ENCODE measurements at places on chromosomes 3 and 15.

DNA sequence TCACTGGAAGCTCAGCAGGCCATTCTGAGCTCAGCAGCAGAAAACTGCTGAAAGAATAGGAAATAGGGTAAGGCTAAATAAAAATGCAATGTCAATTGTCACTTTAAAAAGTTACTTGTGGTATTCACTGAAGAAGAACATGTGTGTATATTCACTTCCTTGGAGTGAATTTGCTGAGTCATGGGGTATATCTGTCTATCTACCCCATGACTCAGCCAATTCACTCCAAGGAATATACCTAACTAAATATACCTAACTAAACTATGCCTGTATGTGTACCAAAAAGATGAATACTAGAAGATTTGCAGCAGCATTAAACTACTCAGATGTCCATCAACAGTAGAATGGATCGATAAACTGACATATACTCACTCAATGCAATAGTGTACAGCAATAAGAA lies 69.5 kb upstream of the KCNAB1 start:
- peaks cover 11% of the 10 kb centered on the region for H3K27me3 ChIP-seq
- H3K27ac ChIP-seq: no peak overlapping the region
- no peak for DNase-seq

GRCh38 chr3:113005611-113006010 lies 14.8 kb downstream of the GTPBP8 start:
- H3K27me3 ChIP-seq: no peaks in the 10 kb centered on the region
- H3K27ac ChIP-seq: peak overlapping the region; percentile 15
- no peak overlapping the region for H3K4me3 ChIP-seq

- no peak overlapping the region for H3K27ac ChIP-seq
- H3K4me1 ChIP-seq: peaks cover 27% of the 10 kb centered on the region
- DNase-seq: no peak
- peaks cover 45% of the 10 kb centered on the region for H3K27me3 ChIP-seq
- H3K36me3 ChIP-seq: no peaks in the 10 kb centered on the region
Measured at GRCh38 chr15:47186075-47186474, 531.2 kb upstream of the SEMA6D start.

GRCh38 chr3:117238806-117239205 lies 529.2 kb downstream of the TUSC7 start:
- no peak overlapping the region for H3K4me3 ChIP-seq
- no peak for DNase-seq
- H3K27ac ChIP-seq: no peak overlapping the region
- no peaks in the 10 kb centered on the region for H3K36me3 ChIP-seq
- peaks cover 2% of the 10 kb centered on the region for H3K27me3 ChIP-seq

DNA sequence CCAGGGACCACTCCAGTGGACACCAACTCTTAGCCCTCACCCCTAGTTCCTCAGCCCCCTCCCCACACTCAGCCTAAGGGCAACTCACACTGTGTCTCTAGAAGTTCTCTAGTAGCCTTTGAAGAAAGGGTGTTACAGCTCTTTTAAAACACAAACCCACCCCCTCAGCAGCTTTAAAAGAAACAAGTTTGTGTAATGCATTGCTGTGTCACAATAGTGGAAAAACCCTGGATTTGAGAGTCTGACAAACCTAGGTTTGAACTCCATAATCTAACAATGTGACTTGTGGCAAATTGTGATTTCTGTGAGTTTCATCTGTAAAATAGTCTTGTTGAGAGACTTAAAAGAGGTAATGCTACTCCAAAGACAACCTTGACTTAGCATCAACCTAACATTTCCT lies 54.0 kb downstream of the PLCH1 start:
- H3K27ac ChIP-seq: no peak overlapping the region
- no peak for DNase-seq
- H3K4me1 ChIP-seq: no peaks in the 10 kb centered on the region
- H3K4me3 ChIP-seq: no peak overlapping the region

DNA sequence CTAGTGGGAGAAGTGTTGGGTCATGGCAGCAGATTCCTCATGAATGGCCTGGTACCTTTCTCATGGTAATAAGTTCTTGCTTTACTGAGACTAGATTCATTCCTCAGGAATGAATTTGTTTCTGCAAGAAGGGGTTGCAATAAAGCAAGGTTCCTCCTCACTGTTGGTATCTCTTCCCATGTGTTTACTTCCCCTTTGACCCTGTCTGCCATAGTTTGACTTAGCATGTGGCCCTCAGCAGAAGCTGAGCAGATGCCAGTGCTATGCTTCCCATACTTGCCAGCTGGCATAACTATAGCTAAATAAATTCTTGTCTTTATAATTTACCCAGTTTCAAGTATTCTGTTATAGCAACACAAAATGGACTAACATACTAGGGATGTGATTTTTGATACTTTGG lies 163.6 kb upstream of the COL8A1 start:
- no peaks in the 10 kb centered on the region for H3K36me3 ChIP-seq
- H3K27me3 ChIP-seq: no peaks in the 10 kb centered on the region
- H3K4me1 ChIP-seq: no peaks in the 10 kb centered on the region
- DNase-seq: no peak
- H3K27ac ChIP-seq: no peak overlapping the region

DNA sequence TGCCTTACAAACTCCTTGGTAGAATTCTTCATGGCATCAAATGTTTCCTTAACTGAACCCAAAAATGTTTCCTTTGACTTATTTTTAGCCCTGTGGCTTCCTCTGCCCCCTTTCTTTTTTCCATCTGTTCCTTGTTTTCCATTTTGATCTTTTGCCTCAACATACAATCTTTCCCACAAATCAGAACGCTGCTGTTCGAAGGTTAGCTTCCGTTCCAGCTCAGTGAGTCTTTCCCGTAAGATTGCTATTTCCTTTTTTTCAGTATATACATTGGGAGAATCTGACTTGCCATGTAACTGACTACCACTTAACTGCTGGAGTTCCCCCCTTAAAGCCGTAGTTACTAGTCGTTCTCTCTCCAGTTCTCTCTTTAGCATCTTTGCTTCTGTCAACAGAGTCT lies 41.2 kb downstream of the PIGB start:
- peaks cover 4% of the 10 kb centered on the region for H3K4me1 ChIP-seq
- peak overlapping the region; percentile 18 for H3K27ac ChIP-seq
- peaks cover 13% of the 10 kb centered on the region for H3K36me3 ChIP-seq
- H3K4me3 ChIP-seq: no peak overlapping the region

GRCh38 chr15:93360976-93361375 lies 272.0 kb upstream of the RGMA start:
- DNase-seq: no peak
- H3K4me3 ChIP-seq: no peak overlapping the region
- H3K27ac ChIP-seq: no peak overlapping the region
- H3K4me1 ChIP-seq: peaks cover 17% of the 10 kb centered on the region
- peaks cover 41% of the 10 kb centered on the region for H3K27me3 ChIP-seq

DNA sequence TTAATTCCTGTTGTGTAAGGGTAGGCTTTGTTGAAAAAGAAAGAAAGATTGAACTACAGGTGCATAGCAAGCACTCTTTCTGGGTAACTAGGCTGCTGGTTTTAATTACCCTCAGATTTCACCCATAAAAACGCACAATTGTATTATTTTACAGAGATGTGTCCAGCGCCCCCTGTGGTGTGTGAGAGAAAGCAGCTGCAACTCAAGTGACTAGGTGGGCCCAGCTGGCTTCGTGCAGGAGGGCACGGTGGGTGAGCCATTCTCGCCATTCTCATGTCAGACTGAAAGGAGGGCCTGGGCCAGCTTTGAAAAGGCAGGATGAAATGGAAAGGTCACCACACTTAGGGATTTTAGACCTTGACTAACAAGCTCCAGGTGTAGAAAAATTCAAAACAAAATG lies 122.6 kb downstream of the LRIG1 start:
- no peaks in the 10 kb centered on the region for H3K27me3 ChIP-seq
- no peak overlapping the region for H3K27ac ChIP-seq
- no peak overlapping the region for H3K4me3 ChIP-seq
- H3K4me1 ChIP-seq: peaks cover 3% of the 10 kb centered on the region
- DNase-seq: no peak
- H3K36me3 ChIP-seq: peaks cover 36% of the 10 kb centered on the region

- no peaks in the 10 kb centered on the region for H3K36me3 ChIP-seq
- H3K4me1 ChIP-seq: no peaks in the 10 kb centered on the region
- no peak overlapping the region for H3K4me3 ChIP-seq
- no peak for DNase-seq
- no peaks in the 10 kb centered on the region for H3K27me3 ChIP-seq
Measured at GRCh38 chr3:3615533-3615932, 183.7 kb upstream of the LRRN1 start.

GRCh38 chr15:78130466-78131294 lies 565 bp downstream of the CIB2 start:
- H3K4me3 ChIP-seq: peak overlapping the region; percentile 79
- H3K27me3 ChIP-seq: no peaks in the 10 kb centered on the region
- no peak for DNase-seq
- H3K27ac ChIP-seq: peak overlapping the region; percentile 89
- H3K4me1 ChIP-seq: peaks cover 15% of the 10 kb centered on the region

GRCh38 chr3:184846496-184846895 lies 34.5 kb downstream of the VPS8 start:
- no peak overlapping the region for H3K27ac ChIP-seq
- peaks cover 11% of the 10 kb centered on the region for H3K4me1 ChIP-seq
- no peak for DNase-seq
- H3K4me3 ChIP-seq: no peak overlapping the region
- H3K36me3 ChIP-seq: peaks cover 14% of the 10 kb centered on the region

DNA sequence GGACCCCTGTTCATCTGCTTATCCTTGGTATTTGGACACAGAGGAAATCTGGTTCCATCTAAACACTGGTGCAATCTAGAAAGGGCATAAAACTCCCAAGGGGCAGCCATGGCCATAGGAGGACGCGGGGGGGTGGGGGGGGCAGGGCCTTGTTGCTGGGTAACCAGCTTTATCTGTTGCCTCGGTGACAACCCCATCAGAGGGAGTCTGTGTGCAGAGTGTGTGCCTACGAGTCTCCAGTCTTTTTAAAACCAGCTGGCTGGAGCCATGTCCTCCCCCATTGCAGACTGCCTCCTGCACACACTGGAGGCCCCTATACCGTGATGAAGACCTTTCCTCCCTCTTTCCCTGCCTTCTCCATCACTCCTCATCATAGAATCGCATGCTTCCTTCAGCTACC lies 26.4 kb upstream of the CORO2B start:
- H3K4me1 ChIP-seq: no peaks in the 10 kb centered on the region
- DNase-seq: no peak
- H3K27ac ChIP-seq: no peak overlapping the region
- H3K36me3 ChIP-seq: no peaks in the 10 kb centered on the region

- H3K4me3 ChIP-seq: no peak overlapping the region
- H3K4me1 ChIP-seq: peaks cover 10% of the 10 kb centered on the region
- no peak for DNase-seq
- H3K27me3 ChIP-seq: no peaks in the 10 kb centered on the region
Measured at GRCh38 chr15:43376017-43376705, 5.3 kb downstream of the TUBGCP4 start.

GRCh38 chr15:45425135-45425534 lies 46.8 kb upstream of the GATM start:
- no peak overlapping the region for H3K27ac ChIP-seq
- no peaks in the 10 kb centered on the region for H3K4me1 ChIP-seq
- no peak overlapping the region for H3K4me3 ChIP-seq
- H3K27me3 ChIP-seq: peaks cover 16% of the 10 kb centered on the region
- H3K36me3 ChIP-seq: peaks cover 10% of the 10 kb centered on the region

DNA sequence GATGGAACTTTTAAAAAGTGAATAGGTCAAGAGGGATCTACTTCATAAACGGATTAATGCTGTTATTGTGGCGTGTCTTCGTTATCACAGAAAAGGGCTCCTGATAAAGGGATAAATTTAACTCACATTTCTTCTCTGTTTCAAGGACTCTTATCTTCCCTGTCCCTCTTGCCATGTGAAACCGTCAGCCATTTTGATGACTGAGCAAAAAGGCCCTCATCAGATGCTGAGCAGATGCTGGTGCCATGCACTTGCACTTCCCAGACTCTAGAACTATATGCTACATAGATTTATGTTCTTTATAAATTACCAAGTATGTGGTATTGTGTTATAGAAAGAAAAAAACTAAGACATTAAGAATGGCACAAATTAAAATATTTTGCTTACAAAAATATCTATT lies 1011.8 kb upstream of the GBE1 start:
- no peak overlapping the region for H3K27ac ChIP-seq
- H3K36me3 ChIP-seq: no peaks in the 10 kb centered on the region
- no peak overlapping the region for H3K4me3 ChIP-seq

DNA sequence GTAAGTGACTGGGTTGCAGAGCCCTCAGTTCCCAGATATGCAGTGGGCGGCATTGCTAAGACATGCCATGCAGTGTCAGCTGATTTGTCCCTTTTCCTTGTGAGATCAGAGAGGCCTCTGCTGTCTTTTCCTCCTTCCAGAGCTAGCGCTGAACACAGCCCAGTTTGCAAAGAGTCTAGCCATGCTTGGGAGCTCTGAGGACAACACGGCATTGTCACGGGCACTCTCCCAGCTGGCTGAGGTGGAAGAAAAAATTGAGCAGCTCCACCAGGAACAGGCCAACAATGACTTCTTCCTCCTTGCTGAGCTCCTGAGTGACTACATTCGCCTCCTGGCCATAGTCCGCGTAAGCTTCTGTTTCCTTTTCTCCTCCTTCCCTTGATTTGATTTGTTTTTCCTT lies 20.0 kb upstream of the SNX22 start:
- DNase-seq: no peak
- no peaks in the 10 kb centered on the region for H3K27me3 ChIP-seq
- no peak overlapping the region for H3K27ac ChIP-seq
- H3K4me3 ChIP-seq: no peak overlapping the region
- peaks cover 37% of the 10 kb centered on the region for H3K36me3 ChIP-seq

DNA sequence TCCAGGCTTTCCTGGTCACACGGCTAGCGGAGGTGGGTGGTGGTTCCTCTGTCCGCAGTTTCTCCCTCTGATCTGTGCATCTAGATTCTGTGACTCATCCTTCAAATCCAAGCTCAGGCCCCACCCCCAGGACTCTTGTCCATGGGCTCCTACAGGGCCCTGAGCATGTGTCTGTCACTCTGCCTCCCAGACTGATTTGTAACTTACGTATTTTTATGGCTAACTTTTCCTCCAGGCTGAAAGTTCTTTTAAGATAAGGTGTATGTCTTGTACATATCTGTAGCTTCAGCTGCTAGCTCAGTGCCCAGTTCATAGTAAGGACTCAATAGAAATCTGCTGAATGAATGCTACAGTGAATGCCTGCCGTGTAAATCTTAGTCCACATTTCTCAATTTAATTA lies 8.0 kb downstream of the ESYT3 start:
- H3K27me3 ChIP-seq: peaks cover 13% of the 10 kb centered on the region
- peaks cover 19% of the 10 kb centered on the region for H3K4me1 ChIP-seq
- H3K36me3 ChIP-seq: no peaks in the 10 kb centered on the region
- no peak for DNase-seq
- peak overlapping the region; percentile 24 for H3K27ac ChIP-seq

DNA sequence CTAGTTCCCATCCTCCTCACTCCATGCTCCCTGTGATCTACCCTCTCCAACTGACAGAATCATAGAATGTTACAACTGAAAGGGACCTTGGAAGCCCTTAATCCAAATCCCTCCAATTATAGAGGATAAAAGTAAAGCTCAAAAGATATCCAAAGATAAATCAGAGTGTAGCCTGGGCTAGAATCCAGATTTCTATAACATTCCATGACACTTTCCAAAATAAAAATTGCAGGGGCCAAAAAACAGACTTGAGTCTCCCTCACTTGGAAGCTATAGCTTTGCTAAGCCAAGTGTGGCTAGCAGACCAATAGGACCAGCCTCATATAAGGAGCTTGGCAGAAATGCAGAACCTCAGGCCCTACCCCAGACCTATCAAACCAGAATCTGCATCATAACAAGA lies 148.1 kb downstream of the NTRK3 start:
- no peak overlapping the region for H3K4me3 ChIP-seq
- peaks cover 76% of the 10 kb centered on the region for H3K27me3 ChIP-seq
- DNase-seq: no peak
- H3K36me3 ChIP-seq: no peaks in the 10 kb centered on the region
- no peaks in the 10 kb centered on the region for H3K4me1 ChIP-seq
